ENCODE measurements at places on chromosomes 6 and 20.

DNA sequence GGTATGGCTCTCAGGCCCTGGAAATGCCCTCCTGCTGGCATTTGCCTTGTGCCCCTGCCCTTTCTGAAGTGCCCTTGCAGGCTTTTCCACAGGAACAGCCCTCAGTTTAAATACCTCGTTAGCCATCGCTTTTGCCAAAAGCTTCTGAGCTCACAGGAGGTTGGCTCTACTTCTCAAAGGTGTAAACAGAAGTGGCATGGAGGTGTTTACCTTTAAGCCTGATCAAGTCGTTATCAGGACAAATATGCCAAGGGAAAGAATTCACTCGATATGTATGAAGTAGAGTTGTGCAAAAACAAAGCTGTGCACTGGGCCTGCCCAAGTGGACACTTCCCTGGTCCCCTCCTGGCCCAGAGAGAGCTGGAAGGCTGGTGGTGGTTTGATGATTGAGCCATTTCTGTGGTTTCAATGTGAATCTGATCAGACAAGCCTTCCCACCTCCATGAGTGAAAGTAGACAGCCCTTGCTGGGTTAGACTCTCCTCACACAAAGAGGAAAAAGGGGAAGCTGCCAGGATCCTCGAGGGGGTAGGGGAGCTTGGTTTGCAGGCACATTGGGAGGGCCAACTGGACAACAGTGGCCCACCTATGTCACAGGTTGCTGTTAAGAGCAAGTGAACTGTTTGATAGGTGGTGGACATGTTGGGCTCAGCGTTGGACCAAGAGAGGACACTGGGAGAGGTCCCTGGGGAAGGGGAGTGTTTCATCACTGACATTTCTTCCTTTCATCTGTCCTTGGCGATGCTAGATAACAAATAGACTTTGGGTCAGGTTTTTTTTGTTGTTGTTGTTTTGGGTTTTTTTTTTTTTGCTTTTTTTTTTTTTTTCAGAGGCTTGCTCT lies 98.7 kb downstream of the ZDHHC14 start:
- no peak overlapping the region for H3K4me3 ChIP-seq
- no peaks in the 10 kb centered on the region for H3K27me3 ChIP-seq
- DNase-seq = no peak
- H3K27ac ChIP-seq = no peak overlapping the region
- H3K36me3 ChIP-seq = no peaks in the 10 kb centered on the region
- no peaks in the 10 kb centered on the region for H3K4me1 ChIP-seq

GRCh38 chr6:144162977-144163376 lies 12.7 kb downstream of the STX11 start:
- no peak overlapping the region for H3K4me3 ChIP-seq
- peaks cover 9% of the 10 kb centered on the region for H3K4me1 ChIP-seq
- H3K27ac ChIP-seq = no peak overlapping the region
- H3K36me3 ChIP-seq = no peaks in the 10 kb centered on the region

DNA sequence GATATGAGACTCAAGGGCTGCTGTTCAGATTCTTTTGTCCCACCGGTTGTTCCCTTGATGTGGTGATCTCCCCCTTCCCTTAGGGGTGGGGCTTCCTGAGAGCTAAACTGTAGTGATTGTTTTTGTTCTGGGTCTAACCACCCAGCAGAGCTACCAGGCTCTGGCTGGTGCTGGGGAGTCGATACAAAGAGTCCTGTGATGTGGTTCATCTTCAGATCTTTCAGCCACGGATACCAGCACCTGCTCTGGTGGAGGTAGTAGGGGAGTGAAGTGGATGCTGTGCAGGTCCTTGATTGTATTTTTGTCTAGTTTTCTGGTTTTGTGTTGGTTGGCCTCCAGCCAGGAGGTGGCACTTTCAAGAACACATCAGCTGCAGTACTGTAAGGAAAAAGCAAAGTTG lies 801.6 kb downstream of the EPHA7 start:
- DNase-seq = no peak
- no peaks in the 10 kb centered on the region for H3K36me3 ChIP-seq
- no peaks in the 10 kb centered on the region for H3K27me3 ChIP-seq
- H3K4me3 ChIP-seq = no peak overlapping the region
- no peak overlapping the region for H3K27ac ChIP-seq

- DNase-seq = no peak
- no peaks in the 10 kb centered on the region for H3K36me3 ChIP-seq
- H3K27me3 ChIP-seq = no peaks in the 10 kb centered on the region
- no peak overlapping the region for H3K4me3 ChIP-seq
- H3K4me1 ChIP-seq = no peaks in the 10 kb centered on the region
These were observed 190.0 kb downstream of the UNC5CL start for GRCh38 chr6:40848868-40849514.

GRCh38 chr20:37755665-37756064 lies 61.8 kb downstream of the CTNNBL1 start:
- H3K27me3 ChIP-seq = no peaks in the 10 kb centered on the region
- H3K36me3 ChIP-seq = no peaks in the 10 kb centered on the region
- H3K4me3 ChIP-seq = no peak overlapping the region

GRCh38 chr6:14787677-14788076 lies 458.2 kb upstream of the JARID2 start:
- H3K27ac ChIP-seq = no peak overlapping the region
- H3K27me3 ChIP-seq = no peaks in the 10 kb centered on the region
- no peak for DNase-seq

- H3K27ac ChIP-seq = peak overlapping the region; percentile 71
- DNase-seq = no peak
- no peaks in the 10 kb centered on the region for H3K27me3 ChIP-seq
- H3K4me3 ChIP-seq = no peak overlapping the region
- peaks cover 9% of the 10 kb centered on the region for H3K4me1 ChIP-seq
These were observed 141.2 kb upstream of the RREB1 start for GRCh38 chr6:6966569-6966968.

DNA sequence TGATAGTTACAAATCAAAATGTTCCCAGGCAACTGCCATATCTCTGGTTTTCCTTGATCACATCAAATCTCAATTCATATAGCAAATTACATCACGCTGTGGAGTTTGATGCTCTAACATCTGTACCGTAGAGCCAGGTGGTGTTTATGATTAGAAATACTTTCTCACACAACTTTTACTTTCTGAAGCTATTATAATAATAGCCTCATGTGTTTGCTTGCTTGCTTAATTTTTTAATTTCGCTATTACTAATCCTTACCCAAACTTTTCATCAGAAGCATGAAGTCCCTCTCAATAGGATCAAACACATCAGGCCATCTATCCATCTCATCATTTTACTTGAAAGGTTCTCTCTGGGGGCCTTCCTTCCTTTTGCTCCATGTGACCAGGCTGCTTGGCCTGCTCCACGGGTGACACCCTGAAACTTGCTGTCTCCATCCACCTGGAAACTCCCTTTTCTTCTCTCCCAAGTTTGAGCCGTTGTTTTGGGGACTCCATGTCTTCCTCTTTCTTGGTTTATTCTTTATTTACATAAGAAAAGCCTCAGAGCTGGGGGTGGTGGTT lies 75.4 kb downstream of the ADAT2 start:
- no peak overlapping the region for H3K27ac ChIP-seq
- no peaks in the 10 kb centered on the region for H3K27me3 ChIP-seq
- no peaks in the 10 kb centered on the region for H3K36me3 ChIP-seq
- H3K4me1 ChIP-seq = no peaks in the 10 kb centered on the region
- no peak for DNase-seq

- H3K36me3 ChIP-seq = no peaks in the 10 kb centered on the region
- peaks cover 6% of the 10 kb centered on the region for H3K4me1 ChIP-seq
- peak; percentile 73 for DNase-seq
These were observed 53.6 kb upstream of the FRMD1 start for GRCh38 chr6:168132531-168133167.

DNA sequence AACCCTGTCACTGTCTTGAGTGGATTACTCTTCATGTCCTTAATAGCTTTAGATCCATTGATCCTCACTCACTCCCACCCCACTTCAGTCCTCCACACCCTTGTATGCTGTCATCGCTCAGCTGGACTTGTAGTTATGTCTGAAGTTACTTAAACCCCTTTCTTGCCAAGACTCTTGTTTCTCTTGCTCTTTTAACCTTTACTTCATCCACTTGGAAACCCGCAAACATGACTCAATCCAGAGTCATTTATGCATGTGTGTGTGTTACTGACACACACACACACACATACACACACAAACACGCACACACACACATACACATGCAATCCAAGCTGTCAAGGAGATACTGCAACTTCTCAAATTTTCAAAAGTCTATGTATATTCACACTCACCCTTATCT lies 341.8 kb downstream of the SYNE1 start:
- DNase-seq = no peak
- H3K27ac ChIP-seq = peak overlapping the region; percentile 2
- no peaks in the 10 kb centered on the region for H3K36me3 ChIP-seq
- peaks cover 2% of the 10 kb centered on the region for H3K4me1 ChIP-seq
- H3K27me3 ChIP-seq = no peaks in the 10 kb centered on the region

- no peaks in the 10 kb centered on the region for H3K27me3 ChIP-seq
- H3K4me1 ChIP-seq = no peaks in the 10 kb centered on the region
- H3K4me3 ChIP-seq = no peak overlapping the region
- no peaks in the 10 kb centered on the region for H3K36me3 ChIP-seq
- no peak for DNase-seq
These were observed 238.9 kb downstream of the PRL start for GRCh38 chr6:22057962-22058361.

DNA sequence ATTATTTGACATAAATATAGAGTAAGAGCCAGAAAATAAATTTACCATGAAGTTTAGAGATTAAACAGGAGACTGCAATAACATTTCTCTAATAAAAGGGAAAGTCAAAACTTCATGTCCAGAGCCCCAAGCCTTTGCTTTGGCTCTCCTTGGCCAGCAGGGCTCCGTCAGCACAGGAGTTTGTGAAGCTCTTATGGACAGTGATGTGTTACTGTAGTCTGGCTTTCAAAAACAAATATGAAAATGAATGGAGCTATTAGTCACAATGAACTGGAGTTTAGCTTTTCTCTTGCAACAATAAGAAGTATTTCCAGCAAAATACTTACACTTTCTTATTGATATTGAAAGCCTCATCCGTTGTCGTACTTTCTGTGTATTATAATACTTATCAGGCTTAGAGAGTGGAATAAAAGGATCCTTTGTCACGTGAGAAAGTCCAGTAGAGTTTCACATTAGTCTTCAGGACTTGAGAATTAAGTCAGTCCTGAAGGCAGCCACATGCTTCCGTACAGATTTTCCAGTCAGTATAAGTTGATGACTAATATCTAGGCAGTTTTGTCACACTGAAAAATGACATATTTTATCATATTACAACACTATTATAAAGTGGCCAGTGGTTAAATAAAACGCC lies 117.0 kb upstream of the PRL start:
- H3K27ac ChIP-seq = no peak overlapping the region
- no peak overlapping the region for H3K4me3 ChIP-seq
- no peaks in the 10 kb centered on the region for H3K27me3 ChIP-seq
- no peaks in the 10 kb centered on the region for H3K36me3 ChIP-seq
- no peaks in the 10 kb centered on the region for H3K4me1 ChIP-seq

DNA sequence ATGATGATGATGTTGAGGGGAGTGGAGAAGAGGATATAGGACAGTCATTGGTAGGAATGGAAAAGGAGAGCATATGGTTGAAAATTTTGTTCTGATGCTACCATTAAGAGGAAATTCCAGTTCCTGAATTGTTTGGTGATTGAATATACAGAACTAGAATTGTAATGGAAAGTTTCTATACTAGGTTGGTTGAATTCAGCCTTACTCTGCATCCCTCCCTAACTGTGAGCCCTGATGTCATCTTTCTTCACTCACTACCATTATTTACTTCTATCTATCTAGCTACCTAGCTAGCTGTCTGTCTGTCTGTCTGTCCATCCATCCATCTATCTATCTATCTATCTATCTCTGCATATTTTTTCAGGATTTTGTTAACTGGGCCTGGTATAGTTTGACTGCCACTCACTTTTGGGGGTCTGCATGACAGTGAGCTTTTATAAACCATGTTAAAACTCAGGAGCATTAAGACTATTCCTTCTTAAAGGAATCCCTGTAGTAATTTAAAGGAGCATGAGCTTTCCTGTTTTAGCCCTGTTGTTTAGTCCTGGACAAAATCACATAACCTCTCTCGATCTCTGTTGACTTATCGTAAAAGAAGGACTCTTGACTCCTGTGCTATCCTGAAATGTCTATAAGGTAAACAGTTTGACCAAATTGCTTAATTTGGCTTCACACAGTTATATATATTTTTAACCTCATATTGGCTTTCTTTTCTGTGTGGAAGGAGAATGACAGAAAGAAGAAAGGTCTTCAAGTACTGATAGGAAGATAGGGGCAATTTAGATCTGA lies 71.4 kb downstream of the AKAP7 start:
- H3K36me3 ChIP-seq = no peaks in the 10 kb centered on the region
- H3K4me1 ChIP-seq = no peaks in the 10 kb centered on the region
- H3K27ac ChIP-seq = no peak overlapping the region
- no peak for DNase-seq

- H3K36me3 ChIP-seq = no peaks in the 10 kb centered on the region
- H3K4me1 ChIP-seq = no peaks in the 10 kb centered on the region
- no peak overlapping the region for H3K27ac ChIP-seq
- no peak overlapping the region for H3K4me3 ChIP-seq
- no peaks in the 10 kb centered on the region for H3K27me3 ChIP-seq
- DNase-seq = no peak
These were observed 13.0 kb downstream of the UBE2J1 start for GRCh38 chr6:89339565-89339964.

DNA sequence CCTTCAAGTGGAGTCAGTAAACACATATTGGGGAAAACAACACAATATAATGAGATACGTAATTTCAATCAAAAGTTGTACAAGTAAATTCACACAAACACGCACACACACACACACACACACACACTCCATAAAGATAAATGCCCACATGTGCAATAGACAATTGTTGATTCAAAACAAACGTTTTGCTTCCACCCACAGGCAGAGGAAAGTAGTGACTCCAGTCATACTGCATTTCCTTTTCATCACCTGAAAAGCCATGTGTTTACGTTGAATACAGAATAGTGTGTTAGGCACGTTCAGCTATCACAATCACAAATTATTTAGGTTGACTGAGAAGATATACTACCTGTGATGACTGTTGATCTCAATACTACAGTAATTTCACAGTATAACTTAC lies 443.8 kb upstream of the MANEA start:
- no peak overlapping the region for H3K27ac ChIP-seq
- no peak overlapping the region for H3K4me3 ChIP-seq
- DNase-seq = peak; percentile 5
- H3K4me1 ChIP-seq = no peaks in the 10 kb centered on the region
- no peaks in the 10 kb centered on the region for H3K36me3 ChIP-seq
- no peaks in the 10 kb centered on the region for H3K27me3 ChIP-seq

DNA sequence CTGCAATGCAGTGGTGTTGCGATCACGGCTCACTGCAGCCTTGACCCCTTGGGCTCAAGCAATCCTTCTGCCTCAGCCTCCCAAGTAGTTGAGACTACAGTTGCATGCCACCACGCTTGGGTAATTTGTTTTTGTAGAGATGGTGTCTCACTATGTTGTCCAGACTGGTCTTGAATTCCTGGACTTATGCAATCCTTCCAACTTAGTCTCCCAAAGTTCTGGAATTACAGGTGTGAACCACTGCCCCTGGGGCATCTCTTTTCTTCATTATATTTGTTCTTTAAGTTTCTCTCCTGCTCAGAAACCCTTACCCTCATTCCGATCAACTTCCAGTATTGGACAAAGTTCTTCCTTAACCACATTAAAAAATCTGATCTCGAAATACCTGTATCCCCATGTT lies 44.7 kb upstream of the DEK start:
- no peak overlapping the region for H3K27ac ChIP-seq
- H3K4me3 ChIP-seq = no peak overlapping the region
- no peaks in the 10 kb centered on the region for H3K36me3 ChIP-seq
- no peaks in the 10 kb centered on the region for H3K4me1 ChIP-seq
- H3K27me3 ChIP-seq = no peaks in the 10 kb centered on the region

- no peaks in the 10 kb centered on the region for H3K4me1 ChIP-seq
- no peak for DNase-seq
- no peak overlapping the region for H3K27ac ChIP-seq
- no peaks in the 10 kb centered on the region for H3K36me3 ChIP-seq
These were observed 101.1 kb upstream of the ID4 start for GRCh38 chr6:19736066-19736465.

- no peak overlapping the region for H3K27ac ChIP-seq
- H3K4me1 ChIP-seq = no peaks in the 10 kb centered on the region
- H3K4me3 ChIP-seq = no peak overlapping the region
These were observed 85.2 kb upstream of the PHACTR3 start for GRCh38 chr20:59518881-59519706.
